ENCODE measurements at places on chromosomes 7 and 10.

- DNase-seq: peak; percentile 86
These were observed 20.0 kb upstream of the LRRC17 start for GRCh38 chr7:102892631-102893278.

GRCh38 chr7:47535035-47535703, 46.7 kb downstream of the TNS3 start:
- DNase-seq: no peak

DNA sequence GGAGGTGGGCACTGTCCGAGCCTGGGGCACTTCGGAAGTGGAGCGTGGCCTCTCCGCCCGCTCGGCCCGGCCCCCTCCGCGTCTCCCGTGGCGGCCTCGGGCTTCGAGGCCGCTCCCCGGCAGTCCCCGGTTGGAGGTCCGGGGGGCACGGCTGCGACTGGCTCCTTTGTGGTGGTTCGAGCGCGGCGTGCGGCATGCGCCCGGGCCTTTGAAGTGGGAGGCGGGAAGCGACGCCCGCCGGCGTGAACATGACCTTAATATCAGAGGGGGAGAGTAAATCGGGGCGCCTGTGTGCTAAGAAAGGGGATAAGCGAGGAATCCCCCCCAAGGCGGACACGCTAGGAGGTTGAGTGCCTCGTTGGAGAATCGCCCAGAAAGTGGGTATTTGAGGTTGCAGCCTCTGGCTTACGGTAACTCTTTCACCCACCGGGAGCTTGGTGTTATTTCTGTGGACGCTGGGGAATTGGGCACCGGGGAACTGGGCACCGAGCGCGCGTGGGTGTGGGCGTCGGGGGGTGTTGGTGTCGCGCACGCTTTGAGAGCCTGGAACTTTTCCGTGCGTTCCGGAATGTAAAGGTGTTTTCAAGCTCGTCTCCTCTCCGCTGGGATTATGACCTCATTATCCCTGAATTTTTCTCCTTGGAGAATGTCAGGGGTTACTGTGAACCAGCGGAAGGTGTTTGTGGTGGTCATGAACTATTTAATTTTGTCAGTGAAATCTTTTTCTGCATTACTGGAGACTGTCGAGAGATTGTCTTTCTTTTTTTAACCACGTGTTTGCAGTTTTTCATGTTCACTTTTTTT, 660 bp downstream of the SUV39H2 start:
- peak; percentile 61 for DNase-seq

GRCh38 chr7:23529262-23529859, 2.4 kb downstream of the TRA2A start:
- DNase-seq: no peak

GRCh38 chr10:111747751-111748150, 435.8 kb downstream of the GPAM start:
- no peak for DNase-seq

- DNase-seq: no peak
These were observed 35.3 kb upstream of the ANK3 start for GRCh38 chr10:60424971-60425370.

- no peak for DNase-seq
These were observed 80.8 kb downstream of the CD36 start for GRCh38 chr7:80719261-80719660.

DNA sequence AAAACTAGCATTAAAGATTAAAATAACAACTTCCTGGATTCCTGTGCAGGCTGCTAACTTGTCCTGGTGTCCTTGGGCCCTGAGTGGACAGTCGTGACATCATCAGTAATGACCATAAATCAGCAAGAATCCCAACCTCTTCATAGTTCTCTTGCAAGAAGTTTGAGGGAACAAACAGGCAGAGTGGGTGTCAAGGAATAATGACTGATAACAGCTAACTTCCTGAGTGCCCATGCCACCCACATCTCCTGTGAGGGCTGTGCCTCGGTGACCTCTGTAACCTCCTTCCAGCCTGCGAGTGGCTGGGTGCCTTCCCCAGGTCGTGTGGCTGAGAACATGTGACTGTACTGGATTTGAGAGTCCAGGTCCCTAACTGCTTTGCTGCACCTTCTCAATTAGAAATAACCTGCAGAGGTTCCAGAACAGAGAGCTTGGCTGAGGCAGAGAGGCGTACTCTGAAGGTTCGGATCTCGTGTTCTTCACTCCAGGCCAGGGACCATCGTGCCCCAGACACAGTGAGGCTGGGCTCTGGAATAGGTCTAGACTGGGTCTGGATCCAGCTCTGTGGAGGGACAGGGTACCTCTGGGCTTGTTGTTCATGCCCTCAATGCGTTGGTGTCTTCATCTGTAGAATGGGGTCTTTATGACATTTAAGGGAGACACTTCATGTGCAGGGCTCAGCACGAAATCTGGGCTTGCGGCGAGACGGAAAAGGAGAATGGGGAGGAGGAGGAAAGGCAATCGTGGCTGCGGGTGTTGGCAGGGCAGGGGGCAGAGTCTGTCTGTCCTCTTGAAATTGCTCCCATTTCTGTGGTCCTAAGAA, 313.1 kb upstream of the ZNF32 start:
- DNase-seq: no peak
